ENCODE measurements at places on chromosomes 3 and 15. TPM values are rescaled to one million over a fixed set of nuclear protein-coding genes. Genes with fewer than 3 reads are reported as not detected.

DNA sequence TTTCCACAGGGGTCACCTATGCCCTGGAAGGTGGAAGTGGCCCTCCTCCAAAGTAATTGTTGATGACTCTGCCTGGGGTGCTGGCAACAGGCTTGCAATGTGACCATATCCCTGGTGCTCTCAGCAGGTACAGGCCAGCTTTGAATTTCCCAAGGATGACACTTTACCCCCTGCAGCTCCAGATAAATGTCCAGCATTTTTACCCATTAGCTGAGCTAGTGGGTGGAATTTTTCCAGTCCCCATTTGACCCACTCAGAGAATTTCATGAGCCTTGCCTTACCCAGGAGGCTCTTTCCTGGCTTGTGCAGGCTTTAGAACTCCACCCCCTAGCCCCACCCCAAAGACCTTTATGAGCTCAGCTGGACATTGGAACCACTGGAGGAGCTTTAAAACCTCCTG is 77.6 kb downstream of the ST8SIA2 start:
- DNase-seq, result no peak

- no peak for DNase-seq
Measured at GRCh38 chr3:135844386-135844785, 121.1 kb upstream of the PPP2R3A start.

The CCDC39 gene
- total RNA-seq, result not detected

The SYNPR gene
- total RNA-seq, result 1.4 TPM

The LTK gene
- 0.64 TPM for total RNA-seq

All from adrenal gland (tissue), 19 donors.